Ureter (tissue), 1 donor: ENCODE measurements at places on chromosomes 7 and 10.

DNA sequence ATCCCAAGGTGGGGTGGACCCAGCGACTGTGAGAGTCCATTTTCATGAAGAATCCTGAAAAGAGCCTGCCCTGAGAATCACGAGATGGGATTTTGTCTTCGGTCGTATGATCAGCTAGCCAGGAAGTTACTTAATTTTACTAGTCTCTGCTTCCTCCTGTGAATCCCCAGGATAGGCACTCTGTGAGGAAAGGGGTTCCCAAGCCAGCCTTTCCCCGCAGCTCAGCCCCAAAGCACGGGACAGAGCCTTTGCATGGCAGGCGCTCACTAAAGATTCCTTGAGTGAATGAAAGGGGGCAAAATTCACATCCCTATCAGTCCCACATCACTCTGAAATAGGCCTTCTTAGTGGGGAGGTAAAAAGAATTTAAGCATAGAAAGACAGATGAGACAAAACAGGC, 219.6 kb downstream of the ADARB2 start:
- no peak for DNase-seq

- DNase-seq, result no peak
Measured at GRCh38 chr7:28973591-28973990, 15.5 kb upstream of the TRIL start.

- peak; percentile 46 for DNase-seq
Measured at GRCh38 chr7:129271500-129272355, 46.9 kb downstream of the AHCYL2 start.

GRCh38 chr10:132593389-132593788, 55.8 kb downstream of the INPP5A start:
- DNase-seq, result no peak

- DNase-seq, result no peak
Measured at GRCh38 chr10:49310901-49311554, 12.1 kb downstream of the C10orf71 start.

DNA sequence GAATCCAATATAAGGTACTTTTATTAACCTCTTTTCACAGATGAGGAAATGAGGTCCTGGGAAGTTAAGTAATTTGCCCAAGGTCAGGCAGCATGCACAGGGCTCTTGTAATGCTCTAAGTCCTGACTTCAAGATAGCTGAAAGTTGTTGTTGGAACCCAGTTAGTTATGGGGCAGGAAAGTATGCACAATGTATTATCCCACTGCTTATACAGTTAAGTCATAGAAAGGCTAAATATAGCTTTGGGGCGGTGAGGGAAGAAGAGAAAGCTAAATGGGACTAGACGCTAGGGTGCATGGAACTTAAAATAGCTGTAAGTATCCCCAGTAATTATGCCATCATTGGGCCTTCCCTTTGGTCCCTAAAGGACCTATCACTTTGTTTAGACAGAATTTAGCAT, 9.2 kb downstream of the GLCCI1 start:
- DNase-seq, result no peak

DNA sequence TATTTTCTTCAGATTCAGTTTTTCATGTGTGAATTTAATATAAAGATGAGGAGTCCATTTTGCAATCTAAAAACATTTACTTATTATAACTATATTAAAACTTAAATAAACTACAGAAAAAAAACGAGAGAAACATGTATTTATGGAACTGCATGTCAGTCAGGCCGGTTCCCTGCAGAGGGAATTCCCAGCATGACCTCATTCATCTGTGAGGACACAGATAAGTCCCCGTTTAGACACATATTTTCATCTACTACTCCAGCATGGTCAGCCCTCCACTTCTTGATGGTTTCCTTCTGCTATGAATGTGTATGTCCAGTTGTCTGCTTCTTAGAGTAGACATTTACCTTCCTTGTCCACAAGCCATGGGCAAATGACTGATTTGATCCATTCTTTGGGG, 339.1 kb downstream of the SEMA3D start:
- DNase-seq, result no peak

DNA sequence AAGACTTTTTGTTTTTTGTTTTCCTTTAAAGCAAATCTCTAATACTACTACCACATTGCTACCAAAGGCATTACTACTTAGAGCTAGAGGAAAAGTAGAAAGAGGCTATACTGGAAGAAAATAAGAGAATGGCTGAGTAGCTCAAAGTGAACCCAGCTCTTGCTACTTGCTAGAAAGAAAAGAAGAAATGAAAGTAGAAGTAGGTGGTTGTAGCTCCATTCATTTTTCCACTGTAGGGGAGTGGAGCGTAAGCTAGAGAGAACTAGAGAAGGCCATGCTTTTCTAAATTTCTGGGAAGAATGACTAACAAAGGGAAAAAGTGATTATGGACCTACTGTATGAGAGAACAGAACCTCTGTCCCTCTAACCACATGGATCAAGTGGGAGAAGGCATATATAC, 184.4 kb downstream of the PON1 start:
- DNase-seq, result no peak

DNA sequence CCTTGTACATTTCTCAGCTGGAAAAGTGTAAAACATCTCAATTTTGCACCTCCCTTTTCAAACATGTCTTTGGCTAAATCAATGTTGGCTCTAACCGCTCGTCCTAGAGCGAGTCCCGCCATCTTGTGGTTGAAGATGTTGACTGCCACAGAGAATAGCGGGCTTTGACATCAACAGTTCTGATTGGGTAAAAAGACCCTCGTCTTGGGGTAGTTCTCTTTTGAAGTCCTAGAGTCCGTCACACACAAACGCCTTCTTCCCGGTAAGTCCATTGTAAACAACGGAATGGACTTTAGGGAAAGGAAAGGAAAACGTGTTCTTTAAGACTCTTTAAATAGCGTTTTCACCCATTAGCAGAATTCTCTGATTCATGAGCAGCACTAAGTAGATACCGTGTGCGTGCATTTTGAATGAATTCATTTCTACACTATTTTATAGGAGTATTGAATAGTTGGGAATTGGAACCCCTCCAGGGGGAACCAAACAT, 452 bp upstream of the RPP30 start:
- DNase-seq, result no peak

DNA sequence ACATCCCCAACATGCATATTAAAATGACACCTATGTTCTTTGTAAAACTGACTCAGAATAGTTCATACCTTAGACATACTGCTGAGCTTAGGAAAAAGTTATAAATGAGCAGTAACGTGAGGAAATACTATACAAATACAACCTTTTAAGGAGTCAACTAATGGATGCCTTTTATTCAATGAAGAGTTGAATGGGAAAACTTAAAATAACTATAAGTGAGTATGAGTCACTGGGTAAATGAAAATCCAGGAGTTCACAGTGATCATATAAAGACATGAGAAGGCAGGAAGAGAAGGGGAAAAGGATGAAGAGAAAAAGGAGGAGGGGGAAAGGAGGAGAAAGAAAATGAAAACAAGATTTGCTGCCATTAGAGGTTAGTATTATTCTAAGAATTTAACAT, 157.8 kb upstream of the PCDH15 start:
- no peak for DNase-seq

- DNase-seq, result no peak
Measured at GRCh38 chr10:5448333-5449001, 36.1 kb downstream of the NET1 start.

DNA sequence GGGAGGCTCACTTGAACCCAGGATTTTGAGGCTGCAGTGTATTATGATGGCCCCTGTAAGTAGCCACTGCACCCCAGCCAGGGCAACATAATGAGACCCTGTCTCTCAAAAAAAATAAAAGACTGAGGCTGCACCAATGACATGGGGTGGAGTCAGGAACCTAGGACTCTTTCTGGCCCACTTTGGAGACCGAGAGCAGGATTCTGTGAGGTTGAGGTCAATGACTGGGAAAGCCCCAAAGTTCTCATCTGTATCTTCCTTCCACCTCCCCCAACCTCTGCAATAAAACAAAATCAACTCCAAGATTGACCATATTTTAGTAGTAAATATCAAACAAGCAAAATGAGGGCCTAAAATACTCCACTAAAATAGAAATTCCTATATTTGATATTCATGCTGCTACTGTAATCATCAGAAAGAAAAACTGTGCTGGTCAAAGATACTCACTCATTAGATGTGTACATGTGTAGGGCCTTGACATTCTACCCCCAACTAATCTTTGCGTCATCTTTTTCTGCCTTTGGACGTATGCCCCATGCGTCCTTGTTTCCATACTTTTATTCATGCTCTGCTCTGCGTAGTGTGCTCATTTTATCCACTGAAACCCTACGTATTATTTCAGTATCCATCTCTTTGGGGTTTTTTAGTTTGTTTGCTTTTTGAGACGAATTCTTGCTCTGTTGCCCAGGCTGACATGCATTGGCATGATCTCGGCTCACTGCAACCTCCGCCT, 23.8 kb downstream of the WBP1L start:
- no peak for DNase-seq

DNA sequence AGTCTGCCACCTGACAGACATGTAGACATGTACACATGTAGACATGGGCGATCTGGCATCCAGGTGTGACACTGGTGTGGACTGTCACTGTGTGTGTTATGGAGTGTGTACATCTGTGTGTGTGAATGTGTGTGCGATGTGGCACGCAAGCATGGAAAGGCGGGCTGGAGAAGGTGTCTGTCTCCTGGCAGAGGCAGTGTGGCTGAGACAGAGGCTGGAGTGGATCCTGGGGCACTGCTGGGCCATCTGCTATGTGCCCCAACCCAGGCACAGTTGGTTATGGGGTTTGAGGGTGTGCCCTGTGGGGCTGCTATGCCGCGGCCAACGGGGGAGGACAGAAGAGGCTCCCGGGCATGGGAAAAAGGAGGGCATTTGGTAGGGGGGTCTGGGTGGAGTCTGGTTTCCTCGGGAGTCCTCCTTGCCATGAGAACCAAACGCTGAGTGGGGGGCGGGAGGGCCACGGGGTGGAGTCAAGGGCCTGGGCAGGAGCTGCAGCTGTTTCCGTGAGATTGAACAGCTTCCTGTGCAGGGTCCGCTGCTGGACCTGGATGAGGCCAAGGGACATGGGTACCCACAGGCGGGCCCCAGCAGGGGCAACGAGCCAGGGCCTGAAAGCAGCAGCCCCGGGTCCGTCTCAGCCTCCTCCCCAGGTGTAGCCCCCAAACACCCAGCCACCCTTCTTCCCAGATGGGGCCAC, 1.3 kb downstream of the ELN start:
- DNase-seq, result no peak

- DNase-seq, result no peak
Measured at GRCh38 chr7:85030893-85031292, 156.0 kb downstream of the SEMA3D start.

DNA sequence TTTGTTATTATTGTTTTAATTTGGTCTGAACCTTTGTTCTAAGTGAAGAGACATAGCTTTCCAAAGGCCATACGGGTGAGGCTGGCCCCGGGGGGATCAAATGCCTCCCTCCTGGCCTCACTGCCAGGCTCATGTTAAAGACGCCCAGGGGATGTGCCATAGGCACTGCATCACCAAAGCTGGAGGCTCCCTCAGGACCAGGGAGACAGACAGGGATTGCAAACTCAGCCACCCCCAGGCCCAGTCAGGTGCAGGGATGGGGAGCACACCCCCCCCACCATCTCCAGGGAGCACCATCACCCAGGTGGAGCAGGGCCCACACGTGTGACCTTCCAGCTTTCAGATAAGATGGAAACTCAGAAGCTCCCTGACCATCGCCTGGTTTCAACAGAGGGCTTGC, 96.0 kb upstream of the DNAAF5 start:
- no peak for DNase-seq

DNA sequence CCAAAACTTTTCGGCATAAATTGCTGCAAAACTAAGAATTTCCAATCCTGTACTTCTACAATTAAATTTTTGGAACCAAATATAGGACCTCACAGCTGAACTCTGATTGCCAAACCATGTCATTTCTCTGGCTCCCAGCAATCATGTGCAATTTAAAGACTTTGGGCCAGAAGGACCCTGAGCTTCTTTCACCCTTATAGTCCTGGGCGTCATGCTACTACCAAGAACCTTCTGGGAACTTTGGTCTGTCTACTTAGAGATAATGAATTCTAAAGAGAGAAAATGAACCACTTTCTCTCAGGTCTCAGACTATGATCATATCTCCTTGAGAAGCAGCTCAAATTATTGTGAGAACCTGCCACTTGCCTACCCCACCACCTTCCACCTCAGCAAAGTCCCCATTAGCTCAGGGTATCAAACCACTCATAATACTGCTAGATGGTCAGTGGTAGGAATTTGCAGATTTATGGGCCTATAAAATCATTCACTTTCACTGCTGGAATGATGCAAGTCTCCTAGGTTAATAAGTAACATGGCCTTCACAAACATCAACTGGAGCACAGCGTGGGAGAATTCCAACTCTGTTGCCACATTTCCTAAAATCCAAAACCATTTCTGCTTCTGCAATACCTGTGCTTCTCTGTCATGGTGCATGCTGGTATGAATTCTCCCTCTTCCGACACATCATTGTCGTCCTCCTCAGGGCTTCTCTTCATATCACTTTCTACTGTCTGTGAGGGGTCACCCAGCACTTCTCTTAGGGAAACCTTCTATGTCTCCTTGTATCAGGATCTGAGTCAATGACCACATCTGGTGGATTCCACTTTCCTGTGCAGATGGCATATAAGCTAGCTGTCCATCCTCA, 6.6 kb upstream of the WDR91 start:
- DNase-seq, result no peak

- no peak for DNase-seq
Measured at GRCh38 chr7:140084972-140085371, 22.2 kb upstream of the PARP12 start.

- no peak for DNase-seq
Measured at GRCh38 chr10:53358536-53358935, 586.0 kb upstream of the MBL2 start.

DNA sequence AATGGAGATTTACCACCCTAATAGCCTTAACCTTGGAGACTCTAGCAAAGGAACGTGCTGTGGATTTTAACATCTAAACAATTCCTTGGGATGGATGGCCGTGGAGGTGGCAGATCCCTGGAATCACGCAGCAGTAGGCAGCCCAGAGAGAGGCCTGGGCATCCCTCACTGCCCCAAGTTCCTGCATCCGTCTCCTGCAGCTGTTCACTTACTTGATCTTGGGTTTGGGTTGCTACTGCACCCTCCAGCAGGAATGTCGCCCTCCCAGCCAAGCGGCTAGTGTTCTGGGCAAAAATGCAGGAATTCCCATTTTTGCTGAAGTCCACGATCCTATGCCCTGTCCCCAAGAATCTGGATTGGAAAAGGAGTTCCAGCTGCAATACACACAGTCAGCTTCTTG, 166.7 kb upstream of the SH2B2 start:
- no peak for DNase-seq

DNA sequence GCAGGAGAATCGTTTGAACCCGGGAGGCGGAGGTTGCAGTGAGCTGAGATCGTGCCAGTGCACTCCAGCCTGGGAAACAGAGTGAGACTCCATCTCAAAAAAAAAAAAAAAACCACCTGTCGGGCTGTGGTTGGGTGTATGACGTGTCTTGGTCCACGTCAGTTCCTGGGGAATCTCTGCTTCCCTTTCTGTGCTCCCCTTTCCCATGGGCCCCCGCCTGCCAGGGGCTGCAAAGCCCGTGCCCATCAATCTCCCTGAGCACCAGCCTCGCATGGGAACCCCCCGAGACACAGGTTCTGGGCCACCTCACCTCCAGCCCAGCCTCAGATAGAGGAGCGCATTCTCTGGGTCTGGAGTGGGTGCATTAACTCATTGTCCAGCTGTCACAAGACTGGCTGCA, 2.3 kb upstream of the SH2B2 start:
- no peak for DNase-seq

GRCh38 chr10:49310460-49310859, 11.5 kb downstream of the C10orf71 start:
- DNase-seq, result no peak
